Activated T-cell treated with anti-CD3 and anti-CD28 coated beads for 4 hours (primary cell): ENCODE measurements at places on chromosomes 7 and 10.

DNA sequence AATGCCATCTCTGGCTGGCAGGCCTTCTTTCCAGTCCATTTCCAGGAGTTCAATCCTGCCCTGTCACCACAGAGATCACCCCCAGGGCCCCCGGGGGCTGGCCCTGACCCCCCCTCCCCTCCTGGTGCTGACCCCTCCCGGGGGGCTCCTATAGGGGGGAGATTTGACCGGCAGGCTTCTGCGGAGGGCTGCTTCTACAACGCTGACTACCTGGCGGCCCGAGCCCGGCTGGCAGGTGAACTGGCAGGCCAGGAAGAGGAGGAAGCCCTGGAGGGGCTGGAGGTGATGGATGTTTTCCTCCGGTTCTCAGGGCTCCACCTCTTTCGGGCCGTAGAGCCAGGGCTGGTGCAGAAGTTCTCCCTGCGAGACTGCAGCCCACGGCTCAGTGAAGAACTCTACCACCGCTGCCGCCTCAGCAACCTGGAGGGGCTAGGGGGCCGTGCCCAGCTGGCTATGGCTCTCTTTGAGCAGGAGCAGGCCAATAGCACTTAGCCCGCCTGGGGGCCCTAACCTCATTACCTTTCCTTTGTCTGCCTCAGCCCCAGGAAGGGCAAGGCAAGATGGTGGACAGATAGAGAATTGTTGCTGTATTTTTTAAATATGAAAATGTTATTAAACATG lies 6.0 kb downstream of the CHPF2 start:
- no peak for DNase-seq

DNA sequence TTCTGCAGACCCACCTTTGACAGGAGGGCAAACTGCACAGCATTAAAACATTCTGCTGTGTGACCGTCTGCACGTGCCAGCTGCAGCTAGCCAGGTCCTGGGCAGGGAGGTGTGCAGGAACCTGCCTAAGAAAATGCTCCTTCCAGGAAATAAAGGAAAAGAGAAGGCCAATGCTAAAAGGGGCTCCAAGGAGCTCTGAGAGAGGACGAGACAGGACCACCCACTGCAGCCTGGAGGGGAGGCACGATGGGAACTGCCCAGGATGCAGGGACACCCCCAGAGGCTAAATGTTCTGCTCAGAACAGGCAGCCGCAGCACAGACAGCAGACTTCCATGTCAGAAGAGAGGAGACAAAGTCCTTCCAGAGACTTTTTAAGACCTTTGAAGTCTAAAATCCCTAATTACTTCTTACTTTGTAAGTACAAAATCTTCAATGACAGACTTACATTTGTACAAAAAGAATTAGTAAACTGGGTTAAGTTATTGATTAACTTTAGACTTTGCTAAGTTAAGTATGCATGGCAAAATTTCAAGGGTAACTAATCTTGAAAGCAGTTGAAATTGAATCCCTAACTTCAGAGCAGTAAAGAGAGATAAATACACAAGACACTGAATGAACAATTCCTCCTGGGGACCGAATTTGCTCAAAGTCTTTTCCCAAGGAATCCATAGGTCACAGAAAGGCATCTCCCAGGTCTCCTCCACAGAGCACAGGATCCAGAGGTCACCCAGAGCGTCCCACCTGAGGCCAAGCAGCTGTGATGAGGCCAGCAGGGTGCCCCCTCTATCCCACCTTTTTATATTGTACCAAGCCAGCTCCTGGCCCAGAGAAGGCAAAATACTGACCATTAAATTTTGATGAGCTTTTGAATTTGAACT lies 21.5 kb downstream of the HSPA12A start:
- DNase-seq, result no peak

DNA sequence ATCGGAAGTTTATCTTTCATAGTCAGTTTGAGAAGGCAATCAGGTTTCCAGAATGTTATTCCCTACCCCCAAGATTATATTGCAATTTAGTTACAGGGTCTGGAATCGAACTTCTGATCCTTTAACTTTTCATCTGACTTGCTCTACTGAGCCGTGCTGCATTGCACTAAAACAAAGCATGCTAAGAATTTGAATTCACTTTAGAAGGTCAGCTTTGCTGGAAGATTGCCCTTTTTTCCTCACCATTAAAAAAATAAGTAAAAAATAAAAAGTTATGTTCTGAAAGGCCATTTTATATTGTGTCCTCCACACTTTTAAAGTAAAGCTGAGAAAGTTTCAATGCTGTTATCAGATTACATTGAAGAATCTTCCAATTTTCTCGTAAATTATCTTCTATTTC lies 388.8 kb upstream of the PHF14 start:
- DNase-seq, result no peak

GRCh38 chr7:121382473-121382872 lies 13.6 kb downstream of the FAM3C start:
- DNase-seq, result no peak

DNA sequence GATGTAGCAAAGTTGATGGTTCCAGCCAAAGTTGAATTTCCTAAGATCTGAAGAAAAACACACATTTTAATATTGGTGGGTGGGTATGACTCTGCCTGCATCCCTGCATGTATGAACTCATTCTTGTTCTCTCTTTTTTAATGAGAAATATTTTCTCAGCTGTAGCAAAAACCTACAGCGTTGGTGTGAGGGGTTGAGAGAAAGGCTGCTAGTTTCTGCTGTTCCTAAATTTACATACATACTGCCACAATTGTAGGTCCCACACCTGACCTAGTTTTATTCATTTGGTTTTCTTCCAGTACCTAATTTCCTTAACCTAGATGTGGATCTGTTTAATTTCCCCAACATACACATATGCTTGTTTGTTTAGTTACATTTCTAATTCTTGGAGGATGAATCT lies 4.6 kb downstream of the AGFG2 start:
- no peak for DNase-seq

GRCh38 chr10:48509974-48510692 lies 94.7 kb downstream of the ARHGAP22 start:
- no peak for DNase-seq

- no peak for DNase-seq
These were observed 96.5 kb upstream of the PLPP4 start for GRCh38 chr10:120360571-120360970.

DNA sequence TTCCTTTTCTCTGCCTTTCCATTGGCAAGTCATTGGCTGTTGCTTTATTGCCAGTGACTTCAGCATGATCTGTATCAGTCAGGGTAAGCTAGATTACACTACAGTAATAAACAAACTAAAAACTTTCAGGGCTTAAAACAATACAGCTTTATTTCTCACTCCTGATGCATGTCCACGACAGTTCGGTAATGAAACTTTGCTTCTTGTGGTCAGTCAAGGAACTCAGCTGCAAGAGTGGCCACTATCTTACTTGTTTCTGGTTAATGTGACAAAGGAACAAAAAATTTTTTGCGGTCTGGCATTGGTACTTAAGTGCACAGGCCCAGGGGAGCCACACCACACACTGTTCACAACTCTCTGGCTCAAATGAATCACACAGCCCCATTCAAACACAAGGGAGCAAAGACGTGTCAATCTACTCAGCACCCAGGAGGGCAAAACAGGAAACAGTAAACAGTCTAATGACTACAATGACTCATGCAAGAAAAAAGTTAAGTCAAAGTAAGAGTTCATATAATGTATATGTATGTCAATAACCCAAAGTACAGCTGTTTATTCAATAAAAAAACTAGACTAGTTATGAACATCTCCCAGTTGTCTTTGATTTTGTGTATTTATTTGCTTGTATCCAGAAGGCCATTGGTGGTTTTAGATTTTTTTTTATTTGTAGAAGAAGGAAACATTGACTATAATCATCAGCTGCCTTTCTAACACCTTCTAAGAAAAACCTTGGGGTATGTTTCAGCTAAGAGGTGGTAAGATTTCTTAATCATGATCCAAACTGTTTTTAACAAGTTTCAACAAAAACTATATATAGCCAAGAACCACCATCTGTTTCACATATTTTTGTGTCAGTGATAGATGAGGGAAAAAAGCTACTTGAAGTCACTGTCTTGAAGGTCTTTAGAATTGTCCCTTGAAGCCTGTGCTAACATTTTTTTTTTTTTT lies 134.4 kb upstream of the FAM3C start:
- peak; percentile 5 for DNase-seq

GRCh38 chr10:11225935-11226334 lies 208.3 kb downstream of the CELF2 start:
- DNase-seq, result peak; percentile 40

DNA sequence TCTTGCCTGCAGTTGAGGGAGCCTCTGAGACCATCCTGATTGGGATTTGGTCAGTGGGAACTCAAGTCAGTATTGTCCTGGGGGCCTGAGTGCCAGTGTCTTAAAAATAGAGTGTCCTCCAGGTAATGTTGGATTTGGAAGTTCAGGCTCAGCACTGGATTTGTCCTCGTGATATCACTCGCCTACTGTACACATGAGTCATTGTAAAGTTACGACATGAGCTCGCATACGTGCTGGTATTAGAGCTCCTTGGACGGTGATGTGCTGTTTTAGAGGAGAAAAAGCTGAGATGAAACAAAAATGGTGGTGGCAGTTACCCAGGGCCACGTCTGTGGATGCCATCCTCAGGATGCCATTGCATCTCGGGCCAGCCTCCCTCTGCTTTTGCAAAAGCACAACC lies 78.2 kb downstream of the MGMT start:
- DNase-seq, result no peak

DNA sequence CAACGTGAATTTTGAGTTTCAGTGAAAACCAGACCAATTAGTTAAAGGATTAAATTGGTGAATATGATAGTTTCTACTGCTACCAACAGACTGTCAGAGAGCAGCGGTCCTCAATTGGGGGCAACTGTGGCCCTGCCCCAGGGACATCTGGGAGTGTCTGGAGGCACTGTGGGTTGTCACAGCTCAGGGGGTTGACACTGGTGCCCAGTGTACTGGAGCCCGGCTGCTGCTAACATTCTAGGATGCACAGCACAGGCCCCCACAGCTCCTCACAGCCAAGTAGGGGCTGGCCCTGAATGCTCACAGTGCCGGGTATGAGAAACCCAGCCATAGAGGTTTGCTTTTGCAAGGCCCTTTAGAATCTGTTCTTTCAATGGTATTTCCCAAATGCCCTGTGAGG lies 84.1 kb upstream of the CXCL12 start:
- no peak for DNase-seq

DNA sequence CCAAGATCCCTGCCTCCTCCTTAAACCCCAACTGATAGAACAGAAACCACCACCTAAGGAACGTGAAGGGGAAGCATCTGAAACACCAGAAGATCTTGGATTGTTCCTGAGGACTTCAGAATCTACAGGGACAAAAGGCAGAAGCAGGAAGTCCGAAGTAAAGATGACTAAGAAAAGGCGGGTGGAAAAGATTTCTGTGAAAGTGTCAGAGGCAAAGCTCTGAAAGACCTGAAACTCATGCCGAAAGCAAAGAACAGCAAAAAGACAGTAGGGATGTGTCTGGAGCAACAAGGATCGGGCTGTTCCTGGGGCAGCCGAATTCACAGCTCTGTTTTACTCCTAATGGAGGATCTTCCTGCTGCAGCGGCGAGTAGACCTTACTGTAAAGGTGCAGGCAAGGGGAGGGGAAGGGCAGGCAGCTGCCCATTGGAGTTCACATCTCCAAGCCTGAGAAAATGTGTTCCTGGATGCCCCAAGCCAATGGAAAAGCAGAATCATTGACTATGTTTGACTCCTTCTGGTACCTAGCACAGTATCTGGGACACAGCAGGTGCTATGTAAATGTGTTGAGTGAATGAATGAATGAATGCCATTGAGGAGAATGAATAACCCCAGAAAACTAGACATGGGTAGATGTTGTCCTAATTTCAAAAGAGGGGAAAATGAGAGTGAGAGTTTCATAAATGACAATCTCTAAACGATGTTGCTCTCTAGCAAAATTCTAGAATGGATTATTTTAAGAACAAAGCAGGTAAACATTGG lies 40.4 kb downstream of the PDIA4 start:
- DNase-seq, result no peak

DNA sequence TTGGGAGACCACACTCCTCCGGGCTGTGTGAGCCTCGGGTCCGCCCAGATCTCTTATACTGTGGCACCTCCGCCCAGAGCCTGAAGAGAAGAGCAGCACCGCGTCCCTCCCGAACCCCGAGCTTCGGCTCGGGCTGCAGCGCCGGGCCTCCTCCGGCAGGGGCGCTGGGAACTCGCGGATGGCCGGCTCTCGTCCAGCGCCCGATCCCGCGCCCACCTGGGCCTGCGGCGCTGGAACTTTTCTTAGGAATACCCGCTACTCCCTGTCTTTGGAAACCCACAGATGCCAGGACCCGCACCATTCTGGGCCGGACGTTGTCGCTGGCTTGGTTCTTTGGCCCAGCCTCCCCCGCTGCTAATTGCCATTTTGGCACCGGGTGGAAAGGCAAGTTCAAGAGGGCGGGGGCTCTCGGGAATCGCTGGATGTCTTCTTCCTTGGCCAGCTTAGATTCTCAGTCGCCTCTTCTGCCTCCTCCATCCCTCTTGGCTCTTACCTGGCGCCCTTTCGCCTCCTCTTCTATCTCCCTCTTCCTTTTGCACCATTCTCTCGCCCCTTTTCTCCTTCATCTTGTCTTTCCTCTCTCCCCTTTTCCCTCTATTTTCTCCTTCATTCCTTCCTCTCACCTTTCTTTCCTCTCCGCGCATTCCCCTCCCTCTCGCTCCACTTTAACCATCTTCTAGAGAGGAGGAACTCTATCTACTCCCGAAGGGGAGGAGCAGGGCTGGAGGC lies 2.1 kb upstream of the SORCS3 start:
- no peak for DNase-seq

- no peak for DNase-seq
These were observed 47.7 kb downstream of the EGFR start for GRCh38 chr7:55066524-55066923.

DNA sequence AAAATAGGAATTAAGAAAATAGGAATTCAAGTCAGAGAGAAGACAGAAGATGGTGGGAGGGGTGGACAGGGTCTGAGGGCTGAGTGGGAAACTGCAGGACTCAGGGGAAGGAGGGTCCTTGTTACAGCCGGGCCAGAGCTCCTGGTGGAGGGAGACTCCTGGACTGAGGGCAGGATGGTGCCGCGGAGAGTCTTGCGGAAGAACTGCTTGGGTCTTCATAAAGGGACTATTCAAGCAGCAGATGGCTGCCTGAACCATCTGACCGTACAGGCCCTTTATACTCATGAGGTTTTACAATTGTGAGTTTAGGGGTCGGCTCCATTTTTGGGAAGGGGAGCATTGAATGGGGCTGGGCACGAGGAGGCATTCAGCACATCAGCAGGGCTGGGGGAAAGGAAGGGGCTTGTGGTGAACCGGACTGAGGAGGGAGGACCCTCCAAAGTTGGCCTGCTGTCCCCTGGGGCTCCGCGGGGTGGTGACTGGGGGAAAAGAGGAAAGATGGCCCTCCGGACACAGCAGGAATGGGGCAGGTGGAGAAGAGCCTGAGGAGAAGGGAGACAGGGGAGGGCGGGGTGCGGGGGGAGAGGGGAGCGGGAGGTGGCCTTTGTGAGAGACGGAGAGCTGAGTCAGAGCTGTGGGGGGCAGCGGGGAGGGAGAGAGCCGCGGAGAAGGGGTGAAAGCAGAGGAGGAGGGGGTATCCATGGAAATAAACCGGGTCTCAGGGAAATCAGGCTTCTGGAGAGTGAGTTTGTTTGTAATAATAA lies 1.5 kb downstream of the FAM131B start:
- DNase-seq, result no peak

GRCh38 chr10:119667562-119668328 lies 16.6 kb downstream of the BAG3 start:
- DNase-seq, result no peak

GRCh38 chr7:94374721-94375566 lies 19.8 kb upstream of the COL1A2 start:
- no peak for DNase-seq
